ENCODE measurements at places on chromosomes 7 and 10.

DNA sequence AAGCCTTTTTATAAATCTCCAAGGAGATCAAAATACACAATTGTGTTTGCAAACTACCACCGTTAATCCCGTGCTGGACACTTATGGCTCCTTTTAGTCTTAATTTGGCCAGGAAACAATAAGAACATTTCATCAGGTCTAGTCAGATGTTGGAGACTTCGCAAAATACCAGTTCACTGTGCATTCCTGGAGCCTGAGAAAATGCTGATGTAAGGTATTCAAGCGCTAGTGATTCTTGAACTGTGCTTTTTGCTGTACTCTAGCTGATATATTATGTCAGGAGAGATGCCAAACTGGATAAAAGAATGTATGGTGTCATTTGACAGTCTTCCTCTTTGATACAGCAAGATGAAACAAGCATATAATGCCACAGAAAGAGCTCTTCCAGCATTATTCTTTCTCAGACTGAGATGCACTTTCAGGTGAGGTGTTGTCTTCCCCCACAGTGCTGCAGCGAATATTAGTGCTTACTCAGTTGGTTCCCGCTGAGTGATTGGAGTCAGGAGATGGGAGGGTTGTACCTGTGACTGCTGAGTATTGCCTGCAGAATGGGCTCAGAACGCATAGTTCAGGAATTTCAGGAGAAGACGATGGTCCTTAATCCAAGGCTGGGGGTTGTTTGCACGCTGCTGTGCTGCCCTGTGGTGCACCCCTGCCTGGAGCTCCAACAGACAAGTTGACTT, 59.2 kb downstream of the OGDH start:
- no peak for DNase-seq

GRCh38 chr10:70827086-70827757, 11.5 kb downstream of the SGPL1 start:
- DNase-seq: no peak

GRCh38 chr10:31855033-31855432, 73.6 kb downstream of the ARHGAP12 start:
- no peak for DNase-seq

DNA sequence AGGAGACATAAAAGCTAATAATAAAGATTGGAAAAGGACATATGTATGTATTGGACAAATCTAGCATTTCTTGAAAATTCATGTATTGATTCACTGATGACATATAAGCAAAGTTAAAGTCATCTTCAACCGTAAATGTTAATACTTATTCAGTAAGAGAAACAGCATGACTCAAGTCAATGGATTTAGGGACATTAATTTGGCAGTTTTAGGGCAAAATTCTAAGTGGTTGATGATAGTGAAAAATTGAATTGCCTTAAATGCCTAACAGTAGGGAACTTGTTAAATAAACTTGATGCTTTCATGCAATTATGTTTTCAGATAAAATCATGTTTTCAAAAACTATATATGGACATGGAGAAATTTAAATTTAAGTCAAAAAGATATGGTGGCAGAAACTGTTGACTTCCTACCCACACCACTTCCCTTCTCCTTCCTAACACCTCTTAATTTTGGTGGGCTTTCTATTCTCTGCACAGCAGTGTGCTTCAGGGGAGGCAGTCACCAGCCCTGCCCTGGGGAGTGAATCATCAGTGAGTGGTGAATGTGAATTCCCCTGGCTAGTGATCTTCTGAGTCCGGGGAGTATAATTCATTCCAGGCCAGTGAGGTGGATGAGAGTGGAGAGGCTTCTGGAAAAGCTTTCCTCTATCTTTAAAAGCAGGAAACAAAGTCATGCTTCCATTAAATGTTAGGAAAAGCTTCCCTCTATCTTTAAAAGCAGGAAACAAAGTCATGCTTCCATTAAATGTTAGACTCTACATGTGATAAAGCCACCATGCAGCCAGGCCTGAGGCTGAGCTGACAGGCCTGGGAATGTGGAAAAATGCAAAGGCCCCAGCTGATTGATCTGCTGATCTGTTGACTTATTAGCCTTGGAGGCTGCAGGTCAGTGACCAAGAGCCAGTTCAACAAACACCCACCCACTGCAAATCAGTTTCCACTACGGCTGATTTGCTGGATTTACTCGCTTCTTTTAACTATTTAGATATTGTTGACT, 25.2 kb upstream of the ITGB1 start:
- no peak for DNase-seq

- DNase-seq: no peak
Observed at GRCh38 chr10:94879214-94879613, 59.2 kb upstream of the CYP2C9 start.

DNA sequence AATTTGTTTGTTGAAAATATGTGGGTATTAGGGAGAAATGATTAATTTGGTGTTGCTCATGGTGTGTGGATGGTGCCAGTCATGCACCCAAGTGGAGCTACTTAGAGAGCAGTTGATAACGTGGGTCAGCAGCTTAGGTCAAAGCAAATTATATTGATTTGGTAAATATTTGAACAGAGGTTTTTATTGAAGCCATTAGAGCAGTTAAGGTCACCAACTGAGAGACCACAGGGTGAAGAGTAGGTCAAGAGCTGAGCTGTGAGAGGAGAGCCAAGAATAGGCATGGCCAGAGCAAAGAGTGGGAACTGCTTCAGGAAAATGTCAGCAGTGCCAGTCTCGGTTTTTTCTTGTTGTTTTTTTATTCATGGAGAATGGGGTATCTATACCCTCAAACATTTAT, 97.9 kb downstream of the TMEM168 start:
- no peak for DNase-seq

DNA sequence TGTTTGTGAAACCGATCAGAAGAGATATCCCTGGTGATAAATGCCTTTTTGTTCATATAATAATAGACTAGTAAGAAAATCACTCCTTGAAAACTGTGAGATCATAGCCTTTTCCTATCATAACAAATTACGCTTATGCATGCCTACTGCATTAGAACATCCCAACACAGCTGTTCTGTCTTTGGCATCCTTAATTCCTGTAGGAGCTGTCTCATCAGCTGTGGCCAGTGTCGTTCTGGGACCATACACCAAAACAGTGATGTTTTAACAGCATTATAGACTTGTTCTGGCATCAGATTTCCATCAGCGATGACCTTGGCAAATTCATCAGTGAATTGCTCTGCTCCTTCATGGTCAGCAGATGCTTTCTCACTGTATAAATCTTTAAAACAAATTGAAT, 423.6 kb upstream of the LRGUK start:
- DNase-seq: no peak

GRCh38 chr10:126250045-126250444, 138.2 kb downstream of the ADAM12 start:
- DNase-seq: no peak

- DNase-seq: no peak
Observed at GRCh38 chr7:82438521-82438920, 5.1 kb downstream of the CACNA2D1 start.

GRCh38 chr7:20218279-20218678, 1.1 kb upstream of the MACC1 start:
- no peak for DNase-seq

GRCh38 chr10:97731346-97732051, 5.4 kb upstream of the ZFYVE27 start:
- no peak for DNase-seq
